ENCODE measurements at places on chromosomes 1 and 21.

GRCh38 chr21:34774750-34775149 is 106.0 kb downstream of the CLIC6 start:
- DNase-seq, result no peak

DNA sequence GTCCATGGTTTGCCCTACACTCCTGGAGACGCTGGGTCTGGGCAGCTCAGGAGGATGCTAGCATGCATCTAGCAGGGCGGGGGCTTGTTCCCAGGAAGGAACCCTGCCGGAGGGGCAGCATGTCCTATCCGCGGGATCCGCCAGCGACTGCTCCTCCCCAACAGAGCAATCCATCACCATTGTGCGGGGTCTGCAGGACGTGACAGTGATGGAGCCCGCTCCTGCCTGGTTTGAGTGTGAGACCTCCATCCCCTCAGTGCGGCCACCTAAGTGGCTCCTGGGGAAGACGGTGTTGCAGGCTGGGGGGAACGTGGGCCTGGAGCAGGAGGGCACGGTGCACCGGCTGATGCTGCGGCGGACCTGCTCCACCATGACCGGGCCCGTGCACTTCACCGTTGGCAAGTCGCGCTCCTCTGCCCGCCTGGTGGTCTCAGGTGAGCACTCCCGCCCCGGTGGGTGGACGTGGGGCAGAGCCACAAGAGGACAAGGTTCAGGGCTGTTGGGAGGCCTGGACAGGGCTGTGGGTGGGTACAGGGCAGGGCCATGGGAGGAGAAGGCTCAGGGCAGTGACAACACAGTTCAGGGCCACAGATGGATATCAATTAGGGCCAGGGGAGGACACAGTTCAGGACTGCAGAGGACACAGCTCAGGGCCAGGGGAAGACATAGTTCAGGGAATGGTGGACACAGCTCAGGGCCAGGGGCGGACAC is 71.3 kb downstream of the OBSCN start:
- DNase-seq, result no peak

DNA sequence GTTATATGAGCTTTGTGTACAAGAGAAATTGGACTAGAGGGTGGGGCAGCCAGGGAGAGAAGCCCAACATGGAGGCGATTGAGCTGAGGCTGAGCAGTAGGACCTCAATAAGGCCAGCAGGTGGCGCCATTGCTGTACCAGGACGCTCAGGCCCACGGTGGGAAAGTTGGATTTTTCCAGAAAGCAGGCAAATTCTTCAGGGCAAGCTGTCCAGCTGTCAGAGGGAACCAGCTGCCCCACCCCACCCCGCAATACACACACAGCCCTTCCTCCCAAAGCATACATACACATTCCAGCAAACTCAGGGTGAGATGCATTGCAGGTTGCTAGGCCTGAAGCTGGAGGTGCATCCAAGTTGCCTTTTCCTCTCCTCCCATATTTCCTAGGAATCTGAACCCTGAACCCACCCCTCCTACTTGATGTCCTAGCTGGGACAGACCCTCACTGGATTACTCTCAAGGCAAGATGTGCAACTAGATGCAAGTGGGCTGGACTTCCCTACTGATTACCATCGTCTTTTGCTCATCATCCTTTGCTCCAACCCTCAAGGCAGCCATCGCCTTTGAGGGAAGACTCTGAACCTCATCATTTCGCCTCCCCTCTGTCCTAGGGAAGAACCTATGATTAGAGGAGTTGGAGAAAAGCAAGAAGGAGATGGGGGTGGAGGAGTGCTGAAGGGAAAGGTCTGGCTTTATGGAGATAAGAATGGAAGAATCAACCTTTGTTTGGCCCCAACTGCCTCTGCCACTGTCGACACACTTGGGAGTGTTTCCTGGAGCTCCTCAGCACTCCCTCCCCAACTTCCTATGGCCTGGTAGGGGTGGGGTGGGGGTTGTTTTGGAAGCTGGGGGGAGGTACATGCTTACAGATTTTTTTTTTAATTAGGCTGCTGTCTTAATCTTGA is 25.5 kb downstream of the CD34 start:
- DNase-seq, result peak; percentile 49

GRCh38 chr21:46172863-46173528 is 11.3 kb downstream of the SPATC1L start:
- no peak for DNase-seq

Data from stimulated activated CD4-positive, alpha-beta T cell treated with anti-CD3 and anti-CD28 coated beads, Interleukin-2, amount 100 ng/mL, for 4 hours (primary cell).